ENCODE measurements at places on chromosomes 16 and 17.

GRCh38 chr17:8628609-8629169 lies 1.8 kb downstream of the MYH10 start:
- H3K4me1 ChIP-seq: peaks cover 10% of the 10 kb centered on the region
- no peak for DNase-seq
- H3K27ac ChIP-seq: no peak overlapping the region
- no peak overlapping the region for H3K4me3 ChIP-seq

DNA sequence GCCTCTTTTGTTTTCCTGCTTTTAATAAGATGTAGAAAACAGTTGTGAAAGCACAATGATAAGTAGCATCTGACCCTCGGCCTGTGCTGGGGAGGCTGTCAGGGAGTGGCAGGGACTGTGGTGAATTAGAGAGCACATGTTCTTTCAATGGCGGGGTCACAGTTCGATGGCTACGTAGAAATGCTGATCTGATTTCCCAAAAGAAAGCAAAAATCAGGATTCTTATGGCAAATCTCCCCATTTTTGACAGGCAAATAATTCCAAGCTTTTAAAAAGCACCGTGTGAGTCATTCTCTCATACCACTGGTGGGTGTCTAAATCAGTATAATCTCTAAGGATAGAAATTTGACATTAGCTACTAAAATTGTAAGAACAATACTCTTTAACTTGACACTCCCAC lies 4.2 kb upstream of the MAPK7 start:
- H3K4me1 ChIP-seq: peaks cover 52% of the 10 kb centered on the region
- H3K4me3 ChIP-seq: no peak overlapping the region
- H3K36me3 ChIP-seq: peaks cover 13% of the 10 kb centered on the region
- no peak for DNase-seq
- no peak overlapping the region for H3K27ac ChIP-seq
- no peaks in the 10 kb centered on the region for H3K27me3 ChIP-seq

DNA sequence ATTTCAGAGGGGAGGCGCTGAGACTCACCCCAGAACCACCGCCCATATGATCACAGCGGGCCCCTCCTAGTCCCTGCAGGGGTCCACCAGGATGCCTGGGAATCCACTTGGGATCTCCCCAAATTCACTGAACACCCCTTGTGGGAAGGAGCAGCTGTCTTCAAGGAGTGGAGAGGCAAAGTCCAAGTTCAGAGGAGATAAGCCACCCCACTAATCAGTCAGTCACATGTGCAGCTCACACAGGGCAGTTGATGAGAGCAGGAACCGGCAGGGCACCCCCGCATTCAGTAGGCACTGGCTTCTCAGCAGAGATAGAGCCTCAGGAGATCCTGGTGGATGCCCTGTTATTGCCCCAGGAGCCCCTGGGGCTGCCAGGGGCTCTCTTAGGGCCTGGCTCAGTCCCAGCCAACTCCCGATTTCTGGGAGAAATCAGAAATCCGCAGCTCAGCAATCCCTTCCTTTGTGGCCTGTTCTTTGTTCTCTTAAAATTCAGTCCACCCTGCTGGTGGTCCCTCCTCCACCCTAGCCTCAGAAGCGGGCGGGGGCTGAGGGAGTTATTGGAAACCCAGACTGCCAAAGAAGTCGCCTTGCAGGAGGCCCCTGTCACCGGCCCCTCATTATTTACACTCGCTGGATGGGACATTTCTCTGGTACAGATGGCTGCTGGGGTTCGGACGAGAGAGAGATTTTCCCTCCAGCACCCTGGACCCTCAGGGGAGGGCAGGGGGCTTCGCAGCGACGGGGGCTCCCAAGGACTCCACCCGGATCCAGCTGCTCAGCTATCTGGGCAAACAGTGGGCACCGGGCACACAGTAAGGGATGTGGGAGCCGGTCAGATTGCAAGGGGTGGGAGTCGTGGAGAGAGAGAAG lies 1.8 kb downstream of the CDC42EP4 start:
- peaks cover 8% of the 10 kb centered on the region for H3K36me3 ChIP-seq
- peak overlapping the region; percentile 82 for H3K4me3 ChIP-seq
- H3K27me3 ChIP-seq: peaks cover 3% of the 10 kb centered on the region
- H3K4me1 ChIP-seq: peaks cover 14% of the 10 kb centered on the region

DNA sequence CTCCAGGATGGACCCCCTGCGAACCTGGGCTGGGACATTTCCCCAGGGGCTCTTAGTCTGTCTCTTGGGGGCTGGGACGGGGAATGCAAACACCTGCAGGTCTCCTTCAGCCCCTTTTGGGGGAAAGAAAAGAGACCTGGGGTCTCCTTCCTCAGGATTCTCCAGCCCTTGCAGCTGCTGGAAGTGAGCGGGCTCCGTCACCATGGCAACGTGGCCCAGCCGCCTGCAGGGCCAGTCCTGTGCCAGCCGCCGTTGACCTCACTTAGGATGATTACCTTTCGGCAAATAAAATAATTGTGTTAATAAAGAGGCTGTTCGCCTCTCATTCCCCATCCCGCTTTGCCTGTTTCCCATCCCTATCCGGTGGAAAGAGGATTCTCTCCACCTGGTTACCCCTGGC lies 25.7 kb downstream of the MRM1 start:
- H3K36me3 ChIP-seq: no peaks in the 10 kb centered on the region
- H3K27me3 ChIP-seq: peaks cover 5% of the 10 kb centered on the region
- no peak for DNase-seq
- no peak overlapping the region for H3K4me3 ChIP-seq
- no peak overlapping the region for H3K27ac ChIP-seq

GRCh38 chr16:2469399-2470233 lies 1.5 kb upstream of the NTN3 start:
- DNase-seq: no peak
- H3K4me1 ChIP-seq: peaks cover 7% of the 10 kb centered on the region
- peaks cover 1% of the 10 kb centered on the region for H3K36me3 ChIP-seq
- H3K27me3 ChIP-seq: peaks cover 36% of the 10 kb centered on the region

DNA sequence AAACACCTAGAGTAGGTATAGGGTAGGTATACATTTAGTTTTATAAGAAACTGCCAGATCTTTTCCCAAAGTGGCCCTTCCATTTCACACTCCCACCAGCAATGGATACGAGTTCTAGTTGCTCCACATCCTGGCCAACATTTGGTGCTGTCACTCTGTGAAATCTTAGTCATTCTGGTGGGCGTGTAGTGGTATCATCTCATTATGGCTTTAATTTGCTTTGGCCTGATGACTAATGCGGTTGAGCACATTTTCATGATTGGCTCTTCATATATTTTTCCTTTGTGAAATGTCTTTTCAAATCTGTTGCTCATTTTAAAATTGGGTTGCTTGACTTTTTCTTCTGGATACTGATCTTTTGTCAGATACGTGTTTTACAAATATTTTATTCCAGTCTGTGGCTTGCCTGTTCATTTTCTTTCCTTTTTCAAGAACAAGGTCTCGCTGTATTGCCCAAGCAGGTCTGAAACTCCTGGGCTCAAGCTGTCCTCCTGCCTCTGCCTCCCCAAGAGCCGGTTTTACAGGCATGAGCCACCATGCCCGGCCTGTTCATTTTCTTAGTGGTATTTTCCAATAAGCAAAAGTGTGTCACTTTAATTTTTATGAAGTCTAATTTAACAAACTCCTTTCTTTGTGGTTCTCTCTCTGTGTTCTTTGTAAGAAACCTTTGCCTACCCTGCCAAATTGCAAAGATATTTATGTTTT lies 192.4 kb downstream of the SEC14L1 start:
- peak overlapping the region; percentile 82 for H3K4me3 ChIP-seq
- DNase-seq: no peak
- peaks cover 10% of the 10 kb centered on the region for H3K36me3 ChIP-seq
- H3K27ac ChIP-seq: peak overlapping the region; percentile 85

DNA sequence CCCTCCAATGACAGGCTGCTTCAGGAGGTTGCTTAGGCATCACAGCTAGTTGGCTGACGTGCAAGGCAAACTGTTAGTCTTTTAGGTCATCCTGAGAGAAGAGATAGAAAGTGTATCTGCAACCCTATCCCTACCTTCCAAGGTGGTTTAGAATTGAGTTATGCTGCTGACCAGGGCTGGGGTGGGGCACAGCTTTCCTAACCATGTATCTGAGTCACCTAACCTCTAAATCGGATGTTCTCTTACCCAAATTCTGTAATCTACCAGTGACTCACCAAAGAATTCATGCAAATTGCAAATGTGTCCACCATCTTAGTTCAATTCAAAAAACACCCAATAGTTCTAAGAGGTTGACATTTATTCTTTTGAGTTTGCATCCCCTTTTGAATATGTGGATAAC lies 107.2 kb upstream of the DYNLRB2 start:
- no peak overlapping the region for H3K27ac ChIP-seq
- peaks cover 65% of the 10 kb centered on the region for H3K27me3 ChIP-seq
- H3K36me3 ChIP-seq: no peaks in the 10 kb centered on the region
- no peak overlapping the region for H3K4me3 ChIP-seq

DNA sequence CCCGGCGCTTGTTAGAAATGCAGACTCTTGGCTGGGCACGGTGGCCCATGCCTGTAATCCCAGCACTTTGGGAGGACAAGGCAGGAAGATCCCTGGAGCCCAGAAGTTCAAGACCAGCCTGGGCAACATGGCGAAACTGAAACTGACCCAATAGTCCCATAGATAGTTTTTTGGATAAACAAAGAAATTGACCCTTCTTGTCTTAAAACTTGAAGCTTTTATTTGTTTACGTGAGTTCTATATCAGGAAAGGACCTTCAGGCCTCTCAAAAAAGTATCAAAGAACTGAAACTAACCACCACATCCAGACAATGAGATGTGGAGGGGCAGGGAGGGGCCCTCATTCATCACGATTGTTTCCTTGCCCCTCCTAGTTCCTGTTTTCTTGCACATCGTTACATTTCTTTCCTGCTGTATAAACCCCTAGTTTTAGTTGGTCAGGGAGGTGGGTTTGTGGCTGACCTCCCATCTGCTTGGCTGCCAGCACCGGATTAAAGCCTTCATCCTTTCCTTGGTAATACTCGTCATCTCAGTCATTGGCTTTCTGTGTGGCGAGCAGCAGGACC lies 29.9 kb upstream of the PRM1 start:
- H3K4me1 ChIP-seq: peaks cover 23% of the 10 kb centered on the region
- peak overlapping the region; percentile 44 for H3K4me3 ChIP-seq
- H3K36me3 ChIP-seq: peaks cover 2% of the 10 kb centered on the region
- peak overlapping the region; percentile 46 for H3K27ac ChIP-seq
- DNase-seq: peak; percentile 45

DNA sequence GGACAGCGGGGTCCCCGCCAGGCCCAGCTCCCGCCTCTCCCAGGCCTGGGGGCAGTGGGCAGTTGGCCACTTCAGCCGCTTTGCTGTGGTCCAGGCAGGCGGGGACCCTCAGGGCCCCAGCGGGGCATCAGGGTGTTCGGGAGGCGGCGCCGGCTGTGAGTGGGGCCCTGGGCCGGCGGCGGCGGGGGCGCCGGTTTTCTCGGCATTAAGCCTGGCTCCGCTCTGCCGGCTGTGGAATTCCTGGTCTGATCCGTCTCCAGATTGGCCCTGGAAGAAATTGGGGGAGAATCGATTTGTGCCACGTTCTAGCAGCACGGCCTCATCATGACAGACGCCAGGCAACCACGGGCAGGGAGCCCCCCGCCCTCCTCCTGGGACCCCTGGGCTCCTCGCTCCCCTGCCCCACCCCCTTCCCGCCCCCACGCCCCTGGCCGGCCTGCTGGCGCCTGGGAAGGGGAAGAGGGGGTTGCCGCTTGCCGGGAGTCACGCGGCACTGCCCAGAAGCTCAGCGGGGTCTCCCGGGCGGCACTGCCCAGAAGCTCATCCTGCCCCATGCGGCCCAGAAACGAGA lies 28.6 kb upstream of the SSTR5 start:
- H3K4me3 ChIP-seq: no peak overlapping the region
- H3K4me1 ChIP-seq: no peaks in the 10 kb centered on the region
- no peaks in the 10 kb centered on the region for H3K36me3 ChIP-seq
- no peak overlapping the region for H3K27ac ChIP-seq

- H3K36me3 ChIP-seq: peaks cover 24% of the 10 kb centered on the region
- H3K4me1 ChIP-seq: peaks cover 52% of the 10 kb centered on the region
- H3K27ac ChIP-seq: peak overlapping the region; percentile 76
- no peaks in the 10 kb centered on the region for H3K27me3 ChIP-seq
These were observed 19.3 kb upstream of the ADGRG3 start for GRCh38 chr16:57648581-57649442.

- no peak for DNase-seq
- H3K36me3 ChIP-seq: peaks cover 39% of the 10 kb centered on the region
- no peaks in the 10 kb centered on the region for H3K27me3 ChIP-seq
- H3K27ac ChIP-seq: peak overlapping the region; percentile 44
- peaks cover 44% of the 10 kb centered on the region for H3K4me1 ChIP-seq
- H3K4me3 ChIP-seq: peak overlapping the region; percentile 94
These were observed 546 bp upstream of the NDUFB10 start for GRCh38 chr16:1958715-1959268.

DNA sequence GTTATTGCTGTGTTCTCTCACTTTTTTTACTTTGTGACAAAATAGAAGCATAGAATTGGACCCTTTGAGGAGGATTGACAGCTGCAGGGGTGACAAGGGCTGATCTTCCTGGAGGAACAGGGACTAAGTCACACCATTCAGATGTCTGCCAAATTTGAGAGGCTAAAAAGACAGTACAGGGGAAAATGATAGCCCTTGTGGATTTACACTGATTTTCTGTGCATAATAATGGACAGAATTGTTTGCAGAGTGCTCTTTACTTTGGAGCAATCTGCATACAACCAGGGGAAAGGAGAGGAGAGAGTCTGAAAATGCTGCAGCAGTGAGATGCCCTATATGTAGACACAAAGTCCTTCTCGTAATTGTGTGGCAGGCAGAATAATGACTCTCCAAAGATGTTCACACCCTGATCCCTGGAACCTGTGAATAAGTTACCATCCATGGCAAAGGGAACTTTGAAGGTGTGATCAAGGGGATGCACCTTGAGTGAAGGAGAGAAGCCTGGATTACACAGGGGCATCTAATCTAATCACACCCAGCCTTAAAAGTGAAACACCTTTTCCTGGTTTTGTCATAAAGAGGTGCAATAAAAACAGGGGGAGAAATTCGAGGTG lies 221.4 kb upstream of the CPHXL start:
- no peak overlapping the region for H3K4me3 ChIP-seq
- H3K27me3 ChIP-seq: no peaks in the 10 kb centered on the region
- H3K4me1 ChIP-seq: no peaks in the 10 kb centered on the region

- H3K4me3 ChIP-seq: no peak overlapping the region
- no peaks in the 10 kb centered on the region for H3K27me3 ChIP-seq
- DNase-seq: no peak
- no peaks in the 10 kb centered on the region for H3K4me1 ChIP-seq
- peaks cover 2% of the 10 kb centered on the region for H3K36me3 ChIP-seq
These were observed 4.9 kb upstream of the CIAO3 start for GRCh38 chr16:745739-746138.

DNA sequence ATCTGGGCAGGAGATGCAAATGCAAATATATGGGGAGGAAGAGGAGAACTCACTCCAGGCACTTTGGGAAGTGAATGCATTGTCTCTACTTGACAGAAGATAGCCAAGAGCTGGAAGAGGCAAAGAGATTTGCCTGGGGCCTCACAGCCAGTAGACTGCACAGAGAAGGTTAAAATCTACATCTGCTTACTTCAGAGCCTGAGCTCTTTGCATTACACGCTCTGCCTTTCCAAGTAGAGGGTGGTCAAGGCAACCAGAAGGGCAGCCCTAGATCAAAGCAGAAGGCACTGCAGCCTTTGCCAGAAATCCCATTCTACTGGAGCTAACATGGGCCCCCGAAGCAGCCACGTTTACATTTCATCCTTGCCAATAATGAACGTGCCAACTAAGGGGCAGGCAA lies 407.2 kb upstream of the CCL2 start:
- DNase-seq: no peak
- no peaks in the 10 kb centered on the region for H3K36me3 ChIP-seq
- peaks cover 44% of the 10 kb centered on the region for H3K27me3 ChIP-seq
- no peaks in the 10 kb centered on the region for H3K4me1 ChIP-seq
- no peak overlapping the region for H3K4me3 ChIP-seq

- no peak overlapping the region for H3K27ac ChIP-seq
- DNase-seq: no peak
- no peak overlapping the region for H3K4me3 ChIP-seq
These were observed 69.8 kb downstream of the MRTFB start for GRCh38 chr16:14140923-14141322.

- H3K27ac ChIP-seq: no peak overlapping the region
- no peaks in the 10 kb centered on the region for H3K27me3 ChIP-seq
- H3K4me3 ChIP-seq: peak overlapping the region; percentile 25
- H3K4me1 ChIP-seq: peaks cover 13% of the 10 kb centered on the region
- no peak for DNase-seq
These were observed 14.8 kb upstream of the TRAP1 start for GRCh38 chr16:3732171-3732570.
